Ovary (tissue), 10 donors: ENCODE measurements at places on chromosomes 1 and 21.
A peak's percentile ranks its signal among the peaks of the same experiment; 100 is the strongest.

DNA sequence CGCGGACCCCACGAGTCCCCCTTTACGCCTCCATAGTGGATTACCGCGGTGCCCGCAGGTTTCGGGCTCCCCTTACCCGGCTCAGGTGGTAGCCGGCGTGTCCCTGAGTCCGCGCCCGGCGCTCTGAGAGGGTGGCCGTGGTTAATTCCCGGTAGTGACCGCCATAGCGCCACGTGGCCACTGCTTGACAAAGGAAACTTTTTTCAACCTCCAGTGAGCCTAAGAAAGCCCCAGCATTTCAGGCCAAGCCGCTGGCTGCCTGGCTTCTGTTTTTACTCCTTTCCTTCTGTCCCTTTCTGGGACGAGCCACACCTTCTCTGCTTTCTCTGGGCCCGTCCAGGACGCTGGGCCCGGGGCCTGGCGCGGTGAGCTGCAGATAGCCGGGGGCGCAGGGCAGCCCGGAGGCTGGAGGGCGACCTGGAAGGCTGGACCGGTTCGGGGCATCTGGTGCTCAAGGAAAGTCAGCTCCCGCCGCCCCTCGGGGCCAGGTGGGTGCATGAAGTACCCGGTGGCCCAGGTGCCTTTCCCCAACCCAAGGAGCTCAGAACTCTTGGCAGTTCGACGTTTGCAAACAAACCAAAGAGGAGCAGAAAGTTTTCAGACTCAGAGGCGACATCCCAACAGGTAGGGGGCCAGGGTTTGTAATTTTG, 540 bp upstream of the C1orf198 start:
- DNase-seq: no peak

DNA sequence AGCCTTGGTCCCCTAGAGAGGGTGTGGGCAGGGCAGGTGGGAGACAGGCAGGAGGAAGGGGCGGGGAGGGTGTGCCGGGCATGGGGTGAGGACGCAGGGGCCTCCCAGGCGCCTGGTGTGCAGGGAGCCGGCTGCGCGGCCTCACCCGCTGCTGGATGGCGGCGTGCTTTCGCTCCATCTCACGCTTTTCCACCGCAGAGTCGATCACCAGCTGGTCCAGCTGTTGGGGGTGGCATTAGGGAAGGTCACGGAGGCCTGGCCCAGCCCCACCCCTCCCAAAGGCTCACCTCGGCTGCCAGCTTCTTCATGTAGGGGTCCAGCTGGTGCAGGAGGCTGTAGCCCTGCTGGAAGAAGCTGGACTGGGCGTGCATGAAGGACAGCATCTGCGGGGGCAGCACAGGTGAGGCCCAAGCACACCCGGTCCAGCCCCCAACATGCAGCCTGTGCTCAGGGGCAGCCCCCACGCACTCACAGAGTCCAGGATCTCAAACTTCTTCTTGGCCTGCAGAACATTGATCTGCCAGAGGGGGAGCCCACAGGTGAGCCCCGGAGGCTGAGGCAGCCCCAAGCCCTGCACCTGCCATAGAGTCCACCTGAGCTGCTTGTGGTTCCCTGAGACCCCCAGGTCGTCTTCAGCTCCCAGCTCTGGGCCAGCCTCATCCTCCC, 7.9 kb downstream of the ACAP3 start:
- no peak for DNase-seq

GRCh38 chr1:18511149-18511873, 30.6 kb downstream of the KLHDC7A start:
- no peak for DNase-seq

DNA sequence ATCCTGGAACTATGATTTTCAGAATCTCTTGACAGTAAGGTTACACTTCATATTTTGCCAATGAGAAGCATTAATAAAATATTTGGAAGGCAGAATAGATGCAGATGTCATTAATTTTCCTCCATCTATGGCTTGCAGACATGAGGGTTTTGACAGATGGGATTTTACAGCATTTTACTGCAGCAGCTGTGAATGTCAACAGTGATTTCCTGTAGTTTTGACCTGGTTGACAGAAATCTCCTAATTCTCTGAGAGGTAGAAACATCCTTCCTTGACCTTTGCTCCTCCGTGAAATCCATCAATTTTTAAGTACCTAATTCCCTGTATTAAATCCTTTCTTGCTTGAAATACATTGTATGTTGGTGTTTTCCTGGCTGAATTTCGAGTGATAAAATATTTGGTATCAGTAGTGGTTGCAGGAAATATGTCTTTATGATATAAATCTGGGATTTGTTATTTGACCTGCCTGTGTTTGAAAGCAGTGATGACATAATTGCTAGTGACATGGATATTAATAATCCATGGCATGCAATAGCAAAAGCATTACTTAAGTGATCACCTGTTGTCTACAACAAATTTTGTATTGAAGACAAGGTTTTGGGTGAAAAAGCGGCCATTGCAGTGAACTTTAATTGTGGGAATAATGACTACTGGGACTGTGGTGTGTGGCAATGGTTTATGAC, 73.9 kb downstream of the HLX start:
- DNase-seq: no peak

GRCh38 chr1:14513111-14513510, 85.4 kb upstream of the KAZN start:
- no peak for DNase-seq

DNA sequence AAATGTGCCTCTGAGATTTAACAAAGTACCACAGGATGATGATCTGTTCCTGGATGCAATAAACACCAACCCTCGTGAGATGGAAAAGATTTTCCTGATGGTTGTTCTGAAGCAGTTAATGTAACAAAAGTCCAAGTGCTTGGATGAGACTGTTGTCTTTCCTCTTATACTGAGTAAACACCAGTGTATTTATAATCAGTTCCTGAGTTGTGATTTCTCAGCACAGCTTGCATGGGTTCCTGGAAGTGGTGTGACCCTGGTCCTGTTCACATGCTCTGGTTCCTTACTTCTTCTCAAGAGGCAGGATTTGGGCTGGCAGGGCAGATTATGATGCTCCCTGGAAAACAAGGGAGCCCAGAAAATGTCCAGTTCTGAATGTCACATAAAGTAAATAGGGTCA, 208.2 kb upstream of the USP24 start:
- no peak for DNase-seq

DNA sequence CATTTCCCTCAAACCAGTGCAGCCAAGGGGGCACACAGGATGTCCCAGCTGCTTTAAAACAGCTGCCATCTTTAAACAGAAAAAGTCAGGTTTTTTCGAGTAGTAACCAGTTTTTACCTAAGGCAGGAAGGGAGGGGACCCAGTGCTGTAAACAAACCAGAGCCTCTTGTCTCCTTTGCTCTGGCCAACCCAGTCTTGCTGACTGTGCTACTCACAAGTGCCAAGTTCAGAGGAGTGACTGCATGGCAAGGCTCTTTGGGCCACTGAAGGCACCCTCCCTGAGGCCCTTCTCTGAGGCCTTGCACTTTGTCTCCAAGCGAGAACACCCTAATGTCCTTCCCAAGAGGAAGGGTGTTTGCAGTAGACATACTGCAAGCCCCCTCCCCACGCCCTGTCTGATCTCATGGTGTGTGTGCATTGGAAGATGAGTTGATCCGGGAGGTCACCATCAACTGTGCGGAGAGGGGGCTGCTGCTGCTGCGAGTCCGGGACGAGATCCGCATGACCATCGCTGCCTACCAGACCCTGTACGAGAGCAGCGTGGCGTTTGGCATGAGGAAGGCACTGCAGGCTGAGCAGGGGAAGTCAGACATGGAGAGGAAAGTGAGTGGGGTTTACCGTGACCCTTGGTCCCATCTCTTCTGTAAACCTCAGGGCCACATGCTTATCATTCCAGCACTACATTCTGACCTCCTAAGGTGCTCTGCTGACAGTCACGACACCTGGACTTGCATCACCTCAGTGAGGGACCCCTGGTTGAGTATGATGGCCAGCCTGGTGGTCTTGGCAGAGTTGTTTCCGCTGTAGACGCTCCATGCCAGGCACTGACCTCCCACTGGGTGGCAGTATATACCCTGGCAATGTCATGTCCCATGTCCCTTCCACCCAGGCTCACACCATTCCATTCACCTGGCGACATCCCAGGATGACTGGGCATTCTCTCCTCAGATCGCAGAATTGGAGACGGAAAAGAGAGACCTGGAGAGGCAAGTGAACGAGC, 4.7 kb downstream of the DNALI1 start:
- DNase-seq: peak; percentile 28

GRCh38 chr1:77395051-77395450, 113.2 kb downstream of the AK5 start:
- DNase-seq: no peak

- DNase-seq: no peak
Observed at GRCh38 chr1:41235893-41236292, 6.2 kb downstream of the SCMH1 start.

DNA sequence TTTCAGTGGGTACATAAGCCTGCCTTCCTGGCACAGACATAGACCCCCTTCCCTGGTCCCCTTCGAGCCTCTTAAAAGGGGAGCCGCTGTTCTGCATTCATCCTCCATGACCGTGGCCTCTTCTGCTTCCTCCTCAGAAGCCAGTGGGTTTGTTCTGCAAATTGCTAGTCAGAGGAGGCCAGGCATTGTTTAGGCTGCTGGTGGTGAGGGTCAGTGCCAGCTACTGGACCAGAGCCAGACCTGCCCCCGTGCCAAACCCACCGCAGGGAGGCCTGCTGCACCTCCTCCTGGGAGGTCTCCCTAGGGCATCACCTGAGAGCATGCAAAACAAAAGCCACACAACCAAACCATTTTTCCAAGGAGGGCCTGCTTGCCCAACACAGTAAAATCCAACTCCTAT, 178.4 kb downstream of the MIS18A start:
- no peak for DNase-seq

DNA sequence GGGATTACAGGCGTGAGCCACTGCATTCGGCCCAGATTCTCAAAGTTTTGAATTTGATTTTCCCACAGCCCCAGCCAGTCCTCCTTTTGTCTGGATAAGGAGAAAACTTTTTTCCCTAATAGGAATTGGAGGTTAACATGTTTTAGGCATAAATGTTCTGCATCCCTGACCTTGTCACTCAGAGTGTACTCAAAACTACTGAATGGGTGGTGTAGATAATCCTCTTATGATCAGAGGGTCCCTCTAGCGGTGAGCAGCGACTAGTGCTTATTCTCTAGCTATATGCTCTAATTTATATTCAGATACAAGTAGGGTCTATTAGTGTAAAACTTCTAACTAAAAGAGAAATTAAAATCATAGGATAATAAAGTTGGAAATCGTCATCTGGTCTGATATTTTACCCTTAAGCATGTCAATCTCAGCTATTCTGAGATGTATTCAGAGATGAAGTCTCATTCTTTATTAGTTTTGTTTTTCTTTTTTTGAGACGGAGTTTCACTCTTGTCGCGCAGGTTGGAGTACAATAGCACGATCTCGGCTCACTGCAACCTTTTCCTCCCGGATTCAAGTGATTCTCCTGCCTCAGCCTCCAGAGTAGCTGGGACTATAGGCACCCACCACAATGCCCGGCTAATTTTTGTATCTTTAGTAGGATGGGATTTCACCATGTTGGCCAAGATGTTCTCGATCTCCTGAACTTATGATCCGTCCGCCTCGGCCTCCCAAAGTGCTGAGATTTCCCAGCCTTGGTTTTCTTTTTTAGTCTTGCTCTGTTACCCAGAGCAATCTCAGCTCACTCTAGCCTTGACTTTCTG, 2.7 kb upstream of the PSMD4 start:
- peak; percentile 50 for DNase-seq

- no peak for DNase-seq
Observed at GRCh38 chr1:41957568-41957967, 38.8 kb upstream of the HIVEP3 start.

GRCh38 chr1:119655154-119655553, 7.1 kb upstream of the ZNF697 start:
- DNase-seq: no peak

- no peak for DNase-seq
Observed at GRCh38 chr1:80181418-80181817, 1174.9 kb upstream of the ADGRL4 start.

DNA sequence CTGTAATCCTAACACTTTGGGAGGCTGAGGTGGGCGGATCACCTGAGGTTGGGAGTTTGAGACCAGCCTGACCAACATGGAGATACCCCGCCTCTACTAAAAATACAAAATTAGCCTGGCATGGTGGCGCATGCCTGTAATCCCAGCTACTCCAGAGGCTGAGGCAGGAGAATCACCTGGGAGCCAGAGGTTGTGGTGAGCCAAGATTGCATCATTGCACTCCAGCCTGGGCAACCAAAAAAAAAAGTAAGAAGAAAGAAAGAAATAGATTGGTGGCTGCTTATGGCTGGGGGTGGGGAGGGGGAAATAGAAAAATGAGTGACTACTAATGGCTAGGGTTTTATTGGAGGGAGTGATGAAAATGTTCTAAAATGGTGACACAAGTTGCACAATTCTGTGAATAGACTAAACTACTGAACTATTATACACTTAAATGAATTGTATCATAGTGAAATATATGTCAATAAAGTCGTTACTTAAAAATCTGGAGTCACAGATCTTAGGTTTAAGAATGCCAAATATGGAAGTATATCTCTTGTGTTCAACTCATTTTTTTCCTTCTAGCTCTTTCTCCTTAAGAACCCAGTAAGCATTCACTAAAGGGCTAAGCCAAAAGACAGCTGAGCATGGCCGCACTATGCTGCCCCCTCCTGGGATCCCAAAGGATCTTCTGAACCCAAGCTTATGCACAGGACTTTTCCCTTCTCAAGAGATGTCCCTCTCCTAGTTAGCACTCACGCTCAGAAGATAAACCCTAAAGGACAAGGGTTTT, 3.2 kb upstream of the NPL start:
- peak; percentile 57 for DNase-seq

GRCh38 chr1:9901148-9902059, 8.7 kb downstream of the CTNNBIP1 start:
- no peak for DNase-seq

- no peak for DNase-seq
Observed at GRCh38 chr1:94858276-94858675, 38.1 kb downstream of the SLC44A3 start.

DNA sequence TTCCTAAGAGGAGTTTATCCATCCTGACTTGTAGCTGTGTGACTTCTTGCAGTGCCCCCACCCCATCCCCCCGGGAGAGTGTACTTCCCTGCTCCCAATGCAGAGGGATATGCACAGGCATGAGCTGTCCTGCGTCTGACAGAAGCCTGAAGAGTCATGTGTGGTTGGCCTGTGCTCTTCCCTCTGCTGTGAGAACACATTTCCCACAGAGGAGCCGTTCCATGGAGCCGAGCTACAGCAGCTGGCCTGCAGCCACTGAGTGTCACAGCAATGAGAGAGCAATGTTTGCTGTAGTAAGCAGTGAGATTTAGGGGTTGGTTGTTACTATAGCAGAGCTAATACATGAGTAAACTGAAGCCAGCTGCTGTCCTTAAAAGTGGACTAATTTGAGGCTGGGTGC, 22.0 kb downstream of the PARS2 start:
- DNase-seq: no peak

DNA sequence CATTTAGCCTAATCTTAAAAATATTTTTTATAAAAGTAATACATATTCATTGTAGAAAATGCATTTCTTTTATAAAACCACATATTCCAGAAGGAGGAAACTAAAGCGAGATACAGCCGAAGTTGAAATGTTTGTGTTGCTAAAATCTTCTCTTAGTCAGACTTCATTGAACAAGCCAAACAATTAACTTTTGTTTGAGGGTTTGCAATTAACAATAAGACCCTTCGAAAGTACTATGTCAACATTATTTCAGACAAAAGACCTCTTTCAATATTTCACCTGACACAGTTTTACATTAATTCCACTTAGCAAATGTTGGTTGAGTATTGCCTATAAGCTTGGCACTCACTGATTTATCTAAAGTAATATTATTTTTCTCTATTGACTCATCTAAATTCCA, 354.0 kb upstream of the ADAMTS5 start:
- no peak for DNase-seq

GRCh38 chr1:225739542-225740107, 38.0 kb upstream of the SRP9 start:
- no peak for DNase-seq

GRCh38 chr1:19504796-19505692, 19.7 kb upstream of the CAPZB start:
- DNase-seq: peak; percentile 83
